ENCODE measurements at places on chromosomes 6 and 20.

DNA sequence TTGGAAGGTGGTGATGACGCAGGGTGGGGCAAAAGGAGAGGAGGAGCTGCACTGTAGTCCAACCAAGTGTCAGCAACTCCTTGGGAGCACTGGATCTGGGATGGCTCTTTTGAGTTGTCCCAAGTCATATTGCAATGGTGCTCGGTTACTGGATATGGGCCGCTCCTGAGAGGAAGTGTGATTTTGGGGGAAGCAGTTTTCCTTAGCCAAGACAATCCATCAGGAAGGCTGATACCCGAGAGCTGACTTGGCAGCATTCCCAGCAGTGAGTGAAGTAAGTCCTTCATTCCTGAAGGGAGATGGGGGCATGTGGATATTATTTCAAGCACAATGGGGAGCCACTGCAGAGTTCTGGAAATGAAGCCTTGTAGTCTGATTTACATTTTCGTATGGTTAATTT lies 354.1 kb downstream of the RFPL4B start:
- DNase-seq, result no peak

DNA sequence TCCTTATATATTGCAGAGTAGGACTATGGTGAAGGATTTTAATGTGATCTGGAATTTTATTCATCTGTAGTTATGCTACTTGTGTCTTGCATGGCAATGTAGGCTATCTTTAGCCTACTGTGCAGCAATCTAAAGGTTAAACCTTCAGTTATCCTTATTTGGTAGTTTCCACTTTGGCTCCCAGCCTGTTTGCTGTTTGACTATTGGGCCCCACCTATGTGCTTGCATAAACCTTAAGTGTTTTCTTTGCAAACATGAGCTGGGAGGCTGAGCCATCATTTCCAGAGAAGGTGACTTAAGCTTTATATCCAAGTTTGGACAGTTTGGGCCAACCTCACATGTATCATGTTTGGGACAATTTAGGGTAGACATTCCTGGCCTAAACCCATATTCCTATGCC lies 537.5 kb downstream of the BTBD3 start:
- DNase-seq, result no peak

DNA sequence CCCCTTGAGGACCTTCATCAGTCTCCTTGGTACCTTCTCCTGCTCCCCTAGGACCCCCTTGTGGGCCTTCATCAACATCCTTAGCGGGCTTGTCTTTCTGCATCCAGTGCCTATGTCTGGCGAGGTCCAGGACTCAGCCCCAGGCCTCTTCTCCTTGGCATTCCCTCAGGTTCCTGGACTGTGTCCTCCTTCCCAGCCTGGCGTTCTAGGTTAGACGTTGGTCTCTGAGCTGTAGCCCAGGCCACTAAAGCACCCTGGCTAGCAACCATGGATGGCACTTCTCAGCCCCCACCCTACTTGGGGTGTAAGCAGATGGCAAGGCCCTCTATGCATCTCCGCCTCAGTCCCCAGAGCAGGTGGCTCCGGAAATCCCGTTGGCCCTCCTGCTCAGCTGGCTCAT lies 51.5 kb upstream of the NNAT start:
- DNase-seq, result no peak

DNA sequence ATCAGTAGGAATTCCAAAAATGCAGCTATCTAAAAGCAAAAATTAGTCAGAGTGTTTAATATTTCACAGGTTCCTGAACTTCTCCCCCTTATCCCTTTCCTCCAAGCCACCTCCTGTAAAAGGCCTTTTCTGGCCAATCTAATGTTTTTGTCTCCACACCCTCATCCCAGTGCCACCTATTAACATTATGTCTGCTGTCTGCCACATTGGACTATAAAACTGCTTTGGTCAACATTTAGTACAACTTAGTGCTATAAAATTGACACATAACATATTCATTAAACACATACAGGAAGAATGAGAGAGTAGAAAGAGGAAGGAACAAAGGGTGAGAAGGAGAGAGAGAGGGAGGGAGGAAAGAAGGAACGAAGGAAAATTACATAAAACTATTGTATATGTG lies 47.7 kb downstream of the MMUT start:
- no peak for DNase-seq

DNA sequence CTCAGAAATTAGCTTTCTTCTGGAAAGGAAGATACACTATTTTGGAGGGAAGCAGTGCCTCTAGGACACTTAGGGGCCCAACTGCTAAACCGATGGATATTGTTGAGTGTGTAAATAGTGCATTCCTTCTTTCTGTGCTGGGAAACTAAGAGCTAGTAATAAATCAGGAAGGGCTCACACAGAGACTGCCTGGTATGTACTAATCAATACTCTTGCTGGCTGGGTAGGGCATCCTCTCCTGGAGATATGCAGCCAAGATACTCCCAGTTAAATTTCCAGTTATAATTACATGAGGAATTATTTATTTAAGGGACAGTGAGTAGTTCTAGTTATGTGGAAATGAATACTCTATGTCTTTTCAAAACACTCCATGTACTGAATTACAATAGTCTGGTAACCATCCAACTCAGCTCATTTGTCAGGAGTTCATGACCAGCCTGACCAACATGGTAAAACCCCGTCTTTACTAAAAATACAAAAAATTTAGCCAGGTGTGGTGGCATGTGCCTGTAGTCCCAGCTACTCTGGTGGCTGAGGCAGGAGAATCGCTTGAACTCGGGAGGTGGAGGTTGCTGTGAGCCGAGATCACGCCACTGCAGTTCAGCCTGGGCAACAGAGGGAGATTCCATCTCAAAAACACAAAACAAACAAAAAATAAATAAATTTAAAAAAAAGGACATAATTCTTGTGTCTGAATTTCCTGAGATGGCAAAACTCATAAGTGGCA lies 100.0 kb downstream of the OR2B2 start:
- DNase-seq, result no peak

DNA sequence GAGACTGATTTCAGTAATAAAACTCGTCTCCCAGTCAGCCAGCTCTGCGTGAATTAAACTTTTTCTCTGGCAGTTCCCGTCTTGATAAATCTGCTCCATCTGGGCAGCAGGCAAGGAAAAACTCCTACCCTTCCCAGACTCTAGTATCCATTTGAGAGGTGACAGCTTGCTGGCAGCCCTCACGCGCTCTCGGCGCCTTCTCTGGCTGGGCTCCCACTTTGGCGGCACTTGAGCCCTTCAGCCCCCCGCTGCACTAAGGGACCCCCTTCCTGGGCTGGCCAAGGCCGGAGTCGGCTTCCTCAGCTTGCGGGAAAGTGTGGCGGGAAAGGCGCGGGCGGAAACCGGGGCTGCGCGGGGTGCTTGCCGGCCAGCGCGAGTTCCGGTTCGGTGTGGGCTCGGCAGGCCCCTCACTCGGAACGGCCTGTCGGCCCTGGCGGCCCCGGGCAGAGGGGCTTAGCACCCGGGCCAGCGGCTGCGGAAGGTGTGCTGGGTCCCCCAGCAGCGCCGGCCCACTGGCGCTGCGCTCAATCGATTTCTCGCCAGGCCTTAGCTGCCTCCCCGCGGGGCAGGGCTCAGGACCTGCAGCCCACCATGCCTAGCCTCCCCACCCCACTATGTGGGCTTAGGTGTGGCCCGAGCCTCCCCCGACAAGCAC lies 21.8 kb upstream of the GMPR start:
- DNase-seq, result no peak

- no peak for DNase-seq
Measured at GRCh38 chr6:107121964-107122495, 6.7 kb upstream of the BEND3 start.

- peak; percentile 55 for DNase-seq
Measured at GRCh38 chr20:37901654-37902503, 1.0 kb upstream of the VSTM2L start.

DNA sequence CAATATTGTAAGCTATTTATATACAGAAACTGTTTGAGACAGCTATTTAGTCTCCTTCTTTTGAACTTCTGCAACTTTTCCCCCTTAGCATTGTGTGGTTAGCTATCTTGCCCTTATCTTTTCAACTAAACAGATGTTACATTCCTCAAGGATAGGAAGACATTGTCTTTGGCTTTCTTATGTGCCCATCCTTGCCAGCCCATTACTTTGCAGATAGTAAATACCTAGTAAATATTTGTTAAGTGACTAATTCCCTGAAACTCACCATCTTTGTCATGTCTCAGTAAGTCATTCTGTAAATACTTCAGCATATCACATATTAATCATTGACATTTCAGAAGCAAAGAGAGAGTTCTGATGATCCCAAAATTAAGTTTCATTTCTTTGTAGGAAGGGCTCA lies 69.1 kb upstream of the FLRT3 start:
- no peak for DNase-seq

DNA sequence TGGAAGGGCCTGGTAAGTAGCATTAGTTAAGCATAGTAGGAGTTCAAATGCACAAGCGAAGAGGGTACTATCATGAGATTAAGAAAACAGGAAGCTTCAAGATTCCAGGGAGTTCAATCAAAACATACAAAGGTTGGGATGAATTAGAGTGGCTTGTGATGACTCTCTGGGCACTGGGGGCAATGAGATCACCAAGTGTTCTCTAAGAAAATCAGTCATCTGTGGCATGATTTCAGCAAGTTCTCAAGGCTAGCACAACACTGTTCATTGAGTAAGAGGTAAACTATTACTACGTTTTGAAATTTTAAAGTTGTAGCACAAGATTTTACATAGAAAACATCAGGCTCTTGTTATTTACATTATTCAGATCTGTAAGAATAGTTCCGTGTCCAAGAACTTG lies 139.7 kb upstream of the FLRT3 start:
- peak; percentile 40 for DNase-seq

DNA sequence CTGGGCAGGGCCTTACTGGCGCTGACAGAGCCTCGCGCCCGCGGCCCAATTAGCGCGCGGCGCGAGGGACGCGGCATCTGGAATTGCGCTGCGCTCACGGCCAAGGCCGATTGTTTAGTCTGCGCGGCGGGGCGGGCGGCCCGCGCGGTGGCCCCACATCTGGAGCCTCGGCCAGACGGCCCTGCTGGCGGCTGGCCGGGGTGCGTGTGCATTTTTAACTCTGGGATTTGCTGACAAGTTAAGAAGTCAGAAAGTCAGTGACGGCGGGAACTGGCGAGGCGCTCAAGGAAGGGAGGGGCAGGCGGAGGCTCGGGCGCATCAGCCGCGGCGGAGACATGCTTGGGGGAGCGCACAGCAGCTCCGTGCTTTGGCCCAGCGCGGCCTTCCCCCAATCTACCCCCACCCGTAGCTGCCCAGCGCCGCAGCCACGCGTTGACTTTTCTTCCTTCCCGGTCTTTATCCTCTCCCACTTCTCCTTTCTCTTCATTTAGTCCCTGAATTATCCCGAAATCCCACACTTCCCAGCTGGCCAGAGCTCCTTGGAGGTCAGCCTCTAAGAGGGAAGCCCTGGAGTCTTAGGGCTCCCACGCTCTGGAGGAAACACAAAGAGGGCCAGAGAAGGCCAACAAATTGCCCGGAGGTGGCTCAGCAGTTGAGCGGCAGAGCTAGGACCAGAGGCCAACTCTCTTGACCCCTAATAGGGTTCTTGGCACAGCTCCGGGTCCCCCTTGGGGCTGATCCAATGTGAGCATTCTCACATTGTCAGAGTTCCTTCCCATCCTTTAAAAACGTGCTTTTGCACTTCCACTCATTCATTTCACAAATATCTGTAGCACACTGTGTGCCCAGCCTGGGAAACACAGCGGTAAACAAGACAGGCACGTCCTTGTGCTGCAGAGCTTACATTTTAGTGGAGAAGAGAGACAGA lies 40.8 kb upstream of the FOXP4 start:
- peak; percentile 43 for DNase-seq

DNA sequence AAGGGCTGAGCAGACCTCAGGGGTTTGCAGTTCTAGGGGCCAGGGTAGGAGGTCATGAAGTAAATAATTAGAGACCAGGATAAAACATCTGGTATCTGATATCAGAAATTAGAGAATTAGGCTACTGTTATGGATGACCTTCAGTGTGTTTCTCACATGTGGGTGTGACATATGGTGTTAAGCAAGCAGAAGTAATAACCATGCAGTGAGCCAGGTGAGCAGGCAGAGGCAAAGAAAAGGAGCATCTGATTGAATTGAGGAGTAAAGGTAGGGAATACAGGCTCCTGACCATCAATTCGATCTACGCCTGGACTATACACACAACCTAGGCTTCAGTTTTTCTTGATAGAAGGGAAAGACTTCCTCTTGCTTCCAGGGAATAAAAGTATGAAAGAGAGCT lies 34.7 kb upstream of the MAP3K7 start:
- no peak for DNase-seq

DNA sequence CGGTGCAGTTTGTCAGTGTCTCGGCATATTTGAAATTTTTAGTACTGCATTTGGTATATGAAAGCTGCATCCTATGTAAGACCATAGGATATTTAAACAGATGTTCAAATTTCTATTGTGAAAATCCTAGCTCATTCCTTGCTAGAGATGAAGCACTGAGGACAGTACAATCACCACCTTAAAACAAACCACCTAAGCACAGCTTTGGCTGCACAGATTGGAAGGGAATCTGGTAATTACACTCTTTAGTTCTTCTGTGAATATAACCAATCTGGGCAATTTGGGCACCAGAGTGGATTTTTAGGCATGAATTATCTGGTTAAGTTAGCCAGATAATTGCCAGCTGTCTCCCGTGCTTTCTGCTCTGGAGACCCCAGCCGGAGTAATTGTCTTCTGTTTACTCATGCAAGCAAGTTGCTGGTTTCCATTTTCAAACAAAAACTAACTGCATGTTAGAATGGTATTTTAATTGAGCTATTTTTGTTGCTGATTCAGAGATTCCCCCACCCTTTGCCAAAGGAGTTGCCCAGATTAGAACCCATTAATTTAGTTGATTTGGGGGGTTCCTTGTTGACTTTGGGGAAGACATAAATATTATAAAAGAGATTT lies 36.9 kb downstream of the E2F3 start:
- no peak for DNase-seq

- no peak for DNase-seq
Measured at GRCh38 chr6:47520282-47520681, 42.7 kb downstream of the CD2AP start.

DNA sequence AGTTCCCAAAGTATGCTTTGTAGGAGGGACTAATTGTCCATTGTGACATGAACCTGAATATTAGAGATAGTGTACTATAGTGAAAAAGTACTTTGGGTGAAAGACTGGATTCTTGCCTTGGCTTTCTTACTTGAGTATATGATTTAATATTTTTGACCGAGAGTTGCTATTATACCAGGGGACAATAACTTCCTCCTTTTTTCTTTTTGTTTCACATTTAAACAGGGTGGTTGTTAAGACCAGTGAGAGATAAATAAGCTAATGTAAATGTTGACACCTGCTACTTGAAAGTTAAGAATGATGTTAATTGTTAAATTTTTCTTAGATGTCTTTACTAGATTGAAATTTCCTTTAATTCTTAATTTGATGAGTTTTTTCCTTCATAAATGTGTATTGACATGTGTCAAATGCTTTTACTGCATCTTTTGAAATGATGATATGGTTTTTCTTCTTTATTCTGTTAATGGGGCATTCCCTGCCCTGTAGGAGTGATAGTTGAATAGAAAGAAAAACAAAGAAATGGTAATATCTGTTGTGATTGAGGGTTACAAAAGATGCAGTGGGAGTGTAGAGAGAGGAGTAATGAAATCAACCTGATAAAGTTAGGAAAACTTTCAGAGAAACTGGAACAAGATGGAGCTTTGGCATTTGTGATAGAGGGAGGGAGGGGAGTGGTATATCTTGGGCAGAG lies 48.4 kb downstream of the ZFAND3 start:
- no peak for DNase-seq

GRCh38 chr20:64027981-64028685 lies 7.8 kb upstream of the C20orf204 start:
- DNase-seq, result no peak

- DNase-seq, result no peak
Measured at GRCh38 chr6:152207915-152208714, 400.6 kb downstream of the ESR1 start.

Measured in fibroblast of the conjunctiva (primary cell).